ENCODE measurements at places on chromosomes 16 and 17.

DNA sequence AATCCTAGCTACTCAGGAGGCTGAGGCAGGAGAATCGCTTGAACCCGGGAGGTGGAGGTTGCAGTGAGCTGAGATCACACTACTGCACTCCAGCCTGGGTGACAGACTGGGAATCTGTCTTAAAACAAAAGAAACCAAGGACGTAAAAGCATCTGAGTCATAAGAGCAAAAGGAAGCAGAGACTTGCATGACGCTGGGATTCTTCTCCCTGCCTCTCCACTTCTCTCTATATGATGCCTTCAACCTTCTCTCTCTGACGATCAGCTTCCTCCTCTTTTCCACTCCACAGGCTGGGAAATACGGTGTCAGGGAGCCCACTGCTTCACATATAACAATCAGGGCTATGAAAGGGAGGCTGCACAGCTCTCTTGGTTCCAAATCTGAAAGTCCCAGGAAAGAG lies 43.2 kb upstream of the CCL1 start:
- DNase-seq = no peak

DNA sequence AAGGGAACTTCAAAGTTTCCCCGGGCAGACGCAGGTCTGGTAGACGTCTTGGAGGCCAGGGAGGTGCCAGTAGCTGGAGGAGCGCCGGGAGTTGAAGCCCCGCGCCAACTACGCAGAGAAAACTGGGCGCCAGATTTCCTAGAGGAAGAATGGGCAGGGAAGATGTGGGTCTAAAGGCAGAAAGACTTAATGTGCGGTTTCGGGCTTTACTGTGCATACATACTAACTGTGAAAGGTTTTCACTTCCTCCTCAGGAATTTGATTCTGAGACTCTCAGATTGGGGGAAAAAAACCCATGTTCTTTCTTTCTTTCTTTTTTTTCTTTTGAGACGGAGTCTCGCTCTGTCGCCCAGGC lies 331 bp upstream of the ZNF287 start:
- DNase-seq = no peak

- no peak for DNase-seq
Observed at GRCh38 chr17:69317625-69318024, 9.3 kb downstream of the ABCA5 start.

DNA sequence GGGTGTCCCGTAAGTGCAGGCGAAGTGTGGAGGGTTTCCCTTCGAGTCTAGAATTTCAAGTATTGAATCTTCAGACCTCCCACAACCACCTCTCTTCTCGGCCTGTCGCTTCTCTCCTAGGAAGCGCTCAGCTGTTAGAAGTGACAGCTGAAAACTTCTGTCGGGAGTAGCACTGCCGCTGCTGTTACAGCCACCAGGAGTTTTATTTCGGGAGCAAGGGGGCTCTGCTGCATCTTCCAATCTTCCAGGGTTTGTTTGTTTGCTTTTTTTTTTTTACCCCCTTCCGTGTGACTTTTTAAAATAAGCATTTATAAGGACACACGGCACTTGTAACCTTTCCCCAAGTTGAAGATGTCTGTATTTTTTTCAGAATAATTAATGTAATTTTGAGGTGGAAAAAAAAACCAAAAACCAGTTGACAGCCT lies 767 bp downstream of the RPS6KB1 start:
- no peak for DNase-seq

DNA sequence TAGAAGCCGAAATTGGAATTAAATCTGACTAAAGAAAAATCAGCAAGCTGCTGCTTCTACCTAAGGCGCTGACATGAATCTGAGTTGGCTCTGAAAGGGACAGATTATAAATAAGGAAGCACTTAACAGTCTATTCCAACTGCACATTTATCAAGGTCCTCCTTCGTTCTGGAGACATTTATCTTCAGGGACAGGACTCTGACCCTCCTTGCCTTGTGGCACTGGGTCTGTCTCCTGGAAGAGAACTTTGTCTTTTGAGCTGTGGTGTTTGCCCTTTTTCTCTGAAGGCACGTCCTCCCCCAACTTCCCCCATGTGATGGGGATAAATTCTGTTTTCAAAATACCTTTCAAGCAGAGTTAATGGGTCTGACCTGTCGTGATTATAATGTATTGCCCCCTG lies 47.0 kb upstream of the MARCHF10 start:
- no peak for DNase-seq

- DNase-seq = peak; percentile 36
Observed at GRCh38 chr17:4853208-4853671, 20.1 kb downstream of the MINK1 start.

GRCh38 chr17:19260958-19261357 lies 23.8 kb downstream of the EPN2 start:
- DNase-seq = no peak

DNA sequence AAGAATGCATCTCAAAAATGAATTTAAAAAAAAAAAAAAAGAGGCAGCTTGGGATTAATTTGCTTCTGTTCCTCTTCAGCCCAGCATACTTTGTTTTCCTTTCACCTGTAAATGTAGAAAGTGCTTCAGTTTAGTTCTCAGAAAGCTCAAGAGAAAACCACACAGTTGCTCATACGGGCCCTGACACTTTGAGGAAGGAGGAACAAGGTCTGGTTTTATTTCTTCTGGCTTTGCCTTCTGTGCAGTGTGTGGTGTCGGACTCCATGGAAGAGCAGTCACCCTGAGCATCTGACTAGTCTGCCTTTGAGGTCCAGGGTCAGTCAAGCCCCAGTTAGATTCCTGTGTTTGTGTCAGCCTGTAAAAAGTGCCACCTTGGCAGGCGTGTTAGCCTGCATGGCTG lies 27.6 kb downstream of the NMT1 start:
- DNase-seq = no peak

- no peak for DNase-seq
Observed at GRCh38 chr16:86930663-86931373, 352.5 kb downstream of the FOXL1 start.

GRCh38 chr17:81387100-81388090 lies 7.9 kb upstream of the BAHCC1 start:
- DNase-seq = peak; percentile 73

DNA sequence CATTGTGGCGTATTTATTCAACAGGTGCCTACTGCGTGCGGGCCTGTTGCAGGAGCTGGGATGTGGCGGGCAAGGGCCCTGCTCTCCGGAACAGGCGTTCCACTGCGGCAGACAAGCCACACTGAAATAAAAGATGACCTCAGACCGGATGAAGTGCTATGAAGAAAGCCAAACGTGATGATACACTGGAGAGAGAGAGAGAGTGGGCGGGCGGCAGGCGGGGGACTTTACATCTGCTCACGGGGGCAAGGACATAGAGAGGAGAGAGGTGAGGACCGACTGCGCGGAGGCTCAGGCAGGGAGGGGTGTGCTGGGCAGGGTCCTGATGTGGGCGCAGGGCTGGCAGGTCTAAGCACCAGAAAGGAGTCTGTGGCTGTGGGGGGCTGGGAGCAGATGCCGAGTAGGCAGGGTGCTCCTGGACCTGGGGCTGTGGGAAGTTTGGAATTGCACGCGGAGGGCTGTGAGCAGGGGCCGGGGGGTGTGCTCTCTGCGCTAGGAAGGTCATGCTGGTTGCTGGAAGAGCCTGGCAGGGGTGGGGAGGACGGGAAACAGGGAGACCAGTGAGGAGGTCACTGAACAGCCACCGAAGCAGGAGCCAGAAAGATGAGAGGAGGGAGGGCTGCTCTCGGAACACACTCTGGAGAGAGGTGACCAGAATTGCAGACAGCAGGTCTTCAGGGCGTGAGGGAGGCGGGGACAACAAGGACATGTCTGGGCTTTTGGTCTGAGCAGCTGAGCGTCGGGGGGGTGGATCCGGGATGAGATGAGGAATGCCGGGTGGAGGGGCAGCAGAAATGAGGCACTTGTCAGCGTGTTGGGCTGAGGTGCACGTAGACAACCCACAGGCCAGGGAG lies 9.9 kb downstream of the MXRA7 start:
- DNase-seq = no peak

GRCh38 chr17:58970609-58971450 lies 135.8 kb downstream of the TRIM37 start:
- DNase-seq = no peak

GRCh38 chr17:35129154-35129972 lies 7.9 kb downstream of the FNDC8 start:
- DNase-seq = no peak

GRCh38 chr16:88642881-88643643 lies 4.7 kb downstream of the IL17C start:
- no peak for DNase-seq

GRCh38 chr17:80871341-80871740 lies 120.3 kb upstream of the CHMP6 start:
- no peak for DNase-seq

DNA sequence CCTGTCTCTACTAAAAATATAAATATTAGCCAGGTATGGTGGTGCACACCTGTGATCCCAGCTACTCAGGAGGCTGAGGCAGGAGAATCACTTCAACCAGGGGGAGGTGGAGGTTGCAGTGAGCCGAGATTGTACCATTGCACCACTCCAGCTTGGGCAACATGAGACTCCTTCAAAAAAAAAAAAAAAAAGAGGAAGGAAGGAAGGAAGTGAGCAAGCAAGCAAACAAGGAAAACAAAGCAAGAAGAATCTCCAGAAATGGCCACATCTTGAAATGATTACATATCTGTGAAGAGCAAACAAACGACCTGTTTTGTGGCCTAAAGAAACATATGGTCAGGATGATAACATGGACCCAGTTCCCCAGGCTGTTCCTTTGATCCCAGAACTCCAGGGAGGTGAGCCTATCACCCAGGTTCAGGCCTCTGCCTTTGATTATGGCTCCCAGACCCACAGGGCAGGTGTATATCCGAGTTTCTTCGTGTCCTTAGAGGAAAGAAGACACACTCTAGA lies 8.9 kb downstream of the ACOX1 start:
- DNase-seq = no peak

DNA sequence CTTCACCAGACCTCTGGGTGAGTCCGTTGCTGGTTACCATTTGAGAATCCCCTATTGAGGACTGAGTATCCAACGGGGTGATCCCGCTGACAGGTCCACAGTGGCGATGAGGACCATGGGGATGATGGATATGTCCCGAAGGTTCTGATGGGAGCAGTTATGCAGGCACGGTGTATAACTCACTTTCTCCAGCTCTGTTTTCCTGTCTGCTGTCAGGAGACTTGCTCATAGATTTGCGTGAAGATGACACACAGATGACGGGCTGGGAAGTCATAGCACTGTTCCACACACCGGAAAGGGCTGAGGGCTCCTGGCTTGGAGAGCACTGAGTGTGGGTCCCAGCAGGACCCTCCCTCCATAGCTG lies 22.2 kb upstream of the ADCY7 start:
- DNase-seq = no peak

DNA sequence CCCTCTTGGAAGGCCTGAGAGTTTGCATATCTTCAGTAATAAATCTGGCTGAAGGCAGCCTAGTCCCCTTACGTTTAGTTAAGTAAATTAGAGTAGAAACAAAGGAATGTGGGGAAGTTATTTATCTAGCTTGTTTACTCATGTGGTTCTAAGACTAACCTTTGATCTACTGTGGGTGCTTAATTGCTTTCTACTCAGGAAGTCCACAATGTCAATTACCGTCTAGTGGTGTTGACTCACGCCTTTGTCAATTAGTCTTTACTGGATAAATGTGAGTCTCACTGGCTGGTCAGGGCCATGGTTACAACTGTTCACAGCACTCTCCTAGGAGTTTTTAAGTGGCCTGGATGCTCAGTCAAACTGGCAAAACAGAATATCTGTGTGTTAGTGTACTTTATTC lies 2338.4 kb downstream of the TP53TG3F start:
- no peak for DNase-seq

DNA sequence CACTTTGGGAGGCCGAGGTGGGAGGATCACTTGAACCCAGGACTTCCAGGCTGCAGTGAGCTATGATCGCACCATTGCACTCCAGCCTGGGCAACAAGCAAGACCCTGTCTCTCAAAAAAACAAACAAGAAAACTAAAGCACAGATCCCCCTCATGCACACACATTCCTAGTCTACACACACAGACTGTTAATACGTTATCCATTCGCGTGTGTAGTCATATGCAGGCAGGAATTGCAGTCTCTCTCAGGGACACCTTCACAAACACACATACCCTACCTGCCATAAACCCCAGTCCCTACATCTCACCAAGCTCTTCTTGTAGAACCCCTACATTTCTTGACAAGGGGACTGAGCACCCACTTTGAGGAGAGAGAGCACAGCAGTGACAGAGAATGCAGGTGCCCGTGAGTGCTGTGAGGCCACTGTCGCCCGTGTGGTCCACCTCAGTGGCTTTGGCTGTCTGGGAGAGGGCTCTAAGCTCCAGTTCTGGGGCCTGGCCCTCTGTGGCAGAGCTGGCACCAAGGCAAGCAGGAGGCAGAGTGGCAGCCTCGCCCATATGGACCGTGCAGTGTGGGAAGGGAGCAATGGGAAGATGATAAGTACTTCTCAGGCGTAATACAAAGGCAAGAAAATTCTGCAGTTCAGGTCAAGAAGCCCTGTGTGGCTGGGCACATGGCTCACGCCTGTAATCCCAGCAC lies 59.0 kb upstream of the RPH3AL start:
- no peak for DNase-seq

DNA sequence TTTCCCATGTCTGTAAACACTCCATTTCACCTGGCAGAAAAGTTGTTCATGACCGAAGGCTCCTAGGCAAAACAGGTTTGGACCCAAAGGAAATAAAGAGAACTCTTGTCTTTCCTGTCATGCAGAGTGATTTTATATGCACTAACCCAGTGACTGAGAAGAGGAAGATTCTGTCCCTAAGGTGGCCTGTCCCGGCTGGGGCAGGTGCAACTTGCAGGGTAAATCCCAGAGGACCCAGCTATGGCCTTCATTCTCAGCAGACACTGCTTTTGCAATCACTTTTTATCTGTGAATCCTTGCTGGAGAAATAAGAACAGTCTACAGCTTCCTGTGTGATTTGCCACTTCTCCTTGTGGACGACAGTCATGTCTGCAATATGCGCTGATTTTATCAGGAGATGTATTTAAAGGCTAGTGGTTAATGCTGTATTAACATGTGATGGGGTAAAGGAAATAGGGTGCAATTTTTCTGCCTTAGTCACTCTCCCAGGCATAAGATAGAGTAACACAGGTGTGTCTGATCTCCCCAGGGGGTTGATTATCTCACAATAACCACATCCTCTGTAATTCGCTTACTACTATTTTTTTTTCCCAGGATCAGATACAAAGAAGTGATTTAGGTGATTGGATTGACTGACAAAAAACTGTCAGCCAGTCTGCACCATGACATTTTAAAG lies 696.8 kb upstream of the SOX9 start:
- no peak for DNase-seq

All from immature natural killer cell (primary cell).